GM12892 (cell line): ENCODE measurements at places on chromosomes 1 and 21.

DNA sequence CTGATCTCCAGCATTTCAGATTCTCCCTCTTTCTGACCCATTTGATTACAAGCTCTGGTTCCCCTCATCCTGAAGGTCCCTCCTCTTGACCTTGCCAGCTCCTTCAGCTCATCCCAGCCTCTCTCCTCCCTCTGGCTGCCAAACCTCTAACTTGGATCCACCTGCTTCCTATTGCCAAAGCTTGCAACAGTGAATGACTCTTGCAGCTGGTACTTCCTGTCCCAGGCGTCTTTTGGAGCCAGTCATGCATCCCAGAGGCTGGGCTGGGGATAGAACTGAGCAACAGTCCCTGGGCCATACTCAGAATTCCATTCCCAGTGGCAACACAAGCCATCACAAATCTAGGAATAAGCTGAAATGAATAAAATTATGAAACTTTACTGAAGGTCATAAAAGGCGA lies 27.7 kb upstream of the SPOCD1 start:
- no peak for DNase-seq

DNA sequence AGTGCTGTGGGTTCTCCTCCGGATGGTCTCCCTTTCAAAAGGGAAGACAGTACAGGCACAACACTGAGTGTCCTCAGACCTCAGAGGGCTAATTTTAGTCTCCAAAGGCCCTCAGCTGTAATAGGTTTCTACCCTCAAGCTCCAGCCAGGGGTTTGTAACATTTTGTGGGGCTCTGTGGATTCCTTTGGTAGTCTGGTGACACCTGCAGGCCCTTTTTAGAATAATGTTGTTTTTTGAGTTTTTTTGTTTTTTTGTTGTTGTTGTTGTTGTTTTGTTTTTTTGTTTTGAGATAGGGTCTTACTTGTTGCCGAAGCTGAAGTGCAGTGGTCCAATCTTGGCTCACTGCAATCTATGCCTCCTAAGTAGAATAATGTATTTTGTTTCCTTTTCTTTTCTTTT lies 15.0 kb upstream of the TMEM201 start:
- DNase-seq, result no peak

GRCh38 chr1:115714572-115715141 lies 53.9 kb downstream of the CASQ2 start:
- DNase-seq, result no peak

GRCh38 chr21:36028127-36029069 lies 31.9 kb downstream of the SETD4 start:
- DNase-seq, result peak; percentile 58

- no peak for DNase-seq
Observed at GRCh38 chr21:38798481-38798882, 7.2 kb upstream of the ETS2 start.
